ENCODE measurements at places on chromosomes 6 and 20.

DNA sequence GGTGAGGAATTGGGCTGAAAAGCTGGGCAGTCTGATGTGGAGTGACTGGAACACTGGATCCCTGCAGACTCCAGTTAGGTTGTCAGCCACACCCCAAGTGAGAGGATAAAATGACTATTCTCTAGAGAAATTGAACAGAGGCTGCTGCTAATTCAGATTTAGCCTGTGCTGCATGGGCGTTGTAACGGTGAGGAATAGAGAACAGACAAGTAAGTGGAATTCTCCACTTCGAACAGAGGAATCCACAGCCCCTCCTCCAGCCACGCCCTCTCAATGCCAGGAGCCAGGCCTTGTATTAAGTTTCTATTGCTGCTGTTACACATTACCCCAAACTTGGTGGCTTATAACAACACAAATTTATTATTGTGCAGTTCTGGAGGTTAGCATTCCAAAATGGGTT lies 109.3 kb downstream of the CFAP61 start:
- no peak for DNase-seq

DNA sequence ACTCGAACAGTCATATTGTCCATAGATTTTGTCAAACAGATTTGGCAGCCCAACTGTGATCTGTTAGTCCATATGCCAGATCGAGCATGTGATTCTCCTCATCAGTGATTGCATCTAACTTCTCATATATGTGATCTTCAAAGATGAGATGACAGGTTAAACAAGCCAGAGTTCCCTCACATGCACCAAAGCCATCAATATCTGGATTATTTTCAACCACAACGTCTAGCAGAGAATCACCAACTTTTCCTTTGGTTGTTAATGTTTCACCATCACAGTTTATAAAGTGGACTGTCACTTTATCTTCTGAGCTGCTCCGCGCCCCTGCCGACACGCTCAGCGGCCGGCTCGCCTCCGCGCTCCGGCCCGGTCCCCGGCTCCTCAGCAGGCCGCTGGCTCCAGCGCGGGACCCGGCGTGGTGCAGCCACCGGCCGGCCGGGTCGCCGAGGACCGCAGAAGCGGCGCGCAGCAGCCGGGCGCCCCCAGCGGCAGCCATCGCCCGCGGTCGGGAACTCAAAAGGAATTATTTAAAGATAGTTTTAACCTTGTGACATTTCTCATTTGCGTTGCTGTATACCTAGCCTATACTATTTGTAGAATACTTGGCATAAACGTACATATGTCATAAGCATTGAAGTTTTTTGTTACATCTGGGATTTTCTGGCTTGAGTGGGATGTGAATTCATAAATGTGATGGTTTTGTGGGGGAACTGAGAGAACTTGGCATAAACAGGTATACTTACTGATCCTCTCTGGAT lies 40.1 kb upstream of the DYNLRB1 start:
- DNase-seq, result peak; percentile 8

DNA sequence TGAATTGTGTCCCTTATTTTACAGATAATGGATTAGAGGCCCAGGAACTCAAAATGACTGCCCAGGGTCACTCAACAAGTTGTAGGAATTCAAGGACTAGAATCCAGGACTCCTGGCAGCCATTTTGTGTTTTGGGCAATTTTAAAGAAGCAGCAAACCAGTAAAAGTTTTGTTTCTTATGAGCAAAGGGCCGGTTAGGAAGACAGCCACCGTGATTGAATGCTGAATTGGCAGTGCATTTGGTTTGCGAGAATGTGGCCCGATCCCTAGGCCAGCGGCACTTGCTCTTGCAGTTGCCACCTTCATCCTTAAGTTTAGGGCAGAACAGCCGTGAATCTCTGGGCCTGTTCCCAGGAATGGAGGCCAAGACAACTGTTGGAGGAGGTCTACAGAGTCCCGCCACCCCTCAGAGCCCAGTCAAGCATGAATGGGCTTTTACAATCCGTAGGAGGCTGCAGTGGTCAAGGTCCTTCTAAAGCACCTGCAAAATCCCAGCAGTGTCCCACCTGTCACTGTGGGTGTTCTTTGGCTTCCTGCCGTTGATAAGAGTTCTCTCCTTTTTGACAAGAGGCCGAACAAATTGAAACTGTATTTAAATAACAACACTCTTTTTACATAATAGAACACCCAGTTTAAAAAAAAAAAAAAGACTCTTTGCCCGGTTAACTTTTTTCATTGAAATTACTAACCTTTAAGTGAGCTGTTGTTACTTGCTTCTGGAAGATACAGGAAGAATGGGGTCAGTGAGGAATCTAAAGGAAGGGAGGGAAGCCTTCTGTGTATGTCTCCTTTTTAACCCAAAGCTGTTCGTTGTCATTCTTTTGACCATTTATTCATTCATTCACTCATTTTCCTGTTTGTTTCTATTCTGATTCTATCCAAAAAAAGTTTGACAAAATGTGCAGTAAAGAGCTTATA lies 68.7 kb downstream of the PHACTR2 start:
- no peak for DNase-seq

- no peak for DNase-seq
Measured at GRCh38 chr20:21832442-21833385, 127.2 kb downstream of the PAX1 start.

- DNase-seq, result no peak
Measured at GRCh38 chr20:10022625-10023024, 12.2 kb upstream of the ANKEF1 start.

GRCh38 chr6:166758136-166758704 lies 131.2 kb upstream of the RPS6KA2 start:
- no peak for DNase-seq

GRCh38 chr6:89145091-89145955 lies 532 bp upstream of the PM20D2 start:
- no peak for DNase-seq

- no peak for DNase-seq
Measured at GRCh38 chr6:96520171-96521115, 1.2 kb upstream of the UFL1 start.

DNA sequence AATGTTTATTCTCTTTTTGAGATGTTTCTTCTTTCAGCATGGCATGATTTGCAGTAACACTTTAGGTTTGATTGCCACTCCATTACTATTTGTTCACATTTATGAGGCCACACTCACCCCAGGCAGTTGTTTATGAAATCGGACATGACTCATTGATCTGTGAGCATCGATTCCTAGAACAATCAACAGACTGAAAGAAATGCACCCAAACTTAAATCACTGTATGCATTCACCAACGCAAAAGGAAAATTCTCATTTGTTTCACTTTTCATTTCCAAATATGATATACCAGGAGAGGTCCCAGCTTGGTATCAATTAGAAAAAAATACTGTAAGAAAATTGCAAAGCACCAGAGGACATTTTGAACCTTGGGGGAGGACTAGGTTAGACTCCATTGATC lies 5.4 kb upstream of the GJA10 start:
- DNase-seq, result no peak
